ENCODE measurements at places on chromosomes 1 and 21. TPM values are rescaled to one million over a fixed set of nuclear protein-coding genes. Genes with fewer than 3 reads are reported as not detected.

- DNase-seq, result no peak
These were observed 4.7 kb downstream of the PTPRU start for GRCh38 chr1:29240986-29241385.

GRCh38 chr1:18953731-18954231 lies 2.7 kb downstream of the IFFO2 start:
- no peak for DNase-seq

GRCh38 chr1:233240371-233240770 lies 55.2 kb downstream of the PCNX2 start:
- DNase-seq, result no peak

GRCh38 chr1:31297277-31298247 lies 730 bp downstream of the ZCCHC17 start:
- DNase-seq, result no peak

DNA sequence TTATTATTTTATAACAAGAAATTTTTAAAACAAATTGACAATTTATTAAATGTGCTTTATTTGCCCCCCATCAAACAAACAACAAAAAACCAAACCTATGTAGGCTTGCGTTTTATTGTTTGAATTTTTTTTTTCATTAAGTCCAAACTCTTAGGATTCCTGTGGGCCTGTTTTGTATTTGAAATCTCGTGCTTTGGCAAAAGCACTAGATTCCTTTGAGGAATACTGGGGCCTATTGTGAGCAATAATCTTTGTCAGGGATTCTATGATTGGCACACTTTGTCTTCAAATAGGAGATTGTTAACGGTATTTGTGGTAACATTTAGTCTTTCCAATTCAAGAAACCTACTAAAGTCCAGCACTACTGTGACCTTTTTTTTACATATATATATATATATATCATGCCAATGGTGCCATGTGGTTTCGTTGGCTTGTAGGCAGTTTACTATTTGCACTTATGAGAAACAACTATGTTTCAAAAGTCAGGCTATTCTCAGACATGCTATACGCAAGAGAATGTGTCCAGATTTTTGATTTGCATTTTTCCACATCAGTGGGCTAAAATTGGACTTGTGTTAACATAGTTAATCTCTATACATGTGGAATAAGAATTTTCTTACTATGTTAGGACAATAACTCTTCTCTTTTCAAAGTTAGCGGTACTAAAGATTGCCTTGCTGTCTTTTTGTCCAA lies 70.4 kb upstream of the GREM2 start:
- no peak for DNase-seq

GRCh38 chr1:155175927-155176371 lies 2.3 kb downstream of the TRIM46 start:
- DNase-seq, result no peak

- no peak for DNase-seq
These were observed 28.5 kb upstream of the PTPRC start for GRCh38 chr1:198610362-198610761.

- DNase-seq, result no peak
These were observed 27.0 kb downstream of the ABCA4 start for GRCh38 chr1:94093996-94094395.

ADORA3 gene
- total RNA-seq, result not detected

FCRL5 gene
- total RNA-seq, result 0.66 TPM

DPH5 gene
- total RNA-seq, result 65.6 TPM

MCOLN3 gene
- 2.1 TPM for total RNA-seq

MYBPHL gene
- not detected for total RNA-seq

TRABD2B gene
- total RNA-seq, result not detected
